Type B pancreatic cell (in vitro differentiated cells): ENCODE measurements at places on chromosomes 1 and 21. TPM values are rescaled to one million over a fixed set of nuclear protein-coding genes. Genes with fewer than 3 reads are reported as not detected.

Gene SLAMF8
- total RNA-seq, result not detected in 2 replicates

GRCh38 chr21:29637553-29637952, 302.2 kb downstream of the GRIK1 start:
- H3K36me3 ChIP-seq, result no peaks in the 10 kb centered on the region
- H3K27ac ChIP-seq, result no peak overlapping the region
- DNase-seq, result no peak
- no peak overlapping the region for H3K4me3 ChIP-seq
- H3K27me3 ChIP-seq, result peaks cover 12% of the 10 kb centered on the region

- H3K27ac ChIP-seq, result no peak overlapping the region
- peaks cover 14% of the 10 kb centered on the region for H3K36me3 ChIP-seq
- no peak overlapping the region for H3K4me3 ChIP-seq
- H3K4me1 ChIP-seq, result peaks cover 5% of the 10 kb centered on the region
These were observed 12.0 kb downstream of the MIIP start for GRCh38 chr1:12031039-12031980.

Gene PLA2G4A
- 2.8 and 2.9 TPM in 2 replicates for total RNA-seq

DNA sequence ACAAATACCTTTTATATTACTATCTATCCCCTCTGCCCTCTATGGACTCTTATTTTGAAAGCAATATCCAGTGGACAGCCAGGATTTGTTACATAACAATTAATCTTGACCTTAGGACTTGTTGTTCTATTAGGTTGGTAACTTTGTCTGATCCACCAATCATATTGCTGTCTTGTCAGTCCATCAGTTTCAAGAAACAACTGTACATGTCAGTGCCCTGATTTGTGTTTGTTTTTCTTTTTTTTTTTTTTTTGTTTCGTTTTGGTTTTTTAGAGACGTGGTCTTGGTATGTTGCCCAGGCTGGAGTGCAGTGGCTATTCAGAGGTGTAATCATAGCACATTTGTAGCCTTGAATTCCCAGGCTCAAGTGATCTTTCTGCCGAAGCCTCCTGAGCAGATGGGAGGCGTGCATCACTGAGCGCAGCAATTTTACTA, 1.5 kb upstream of the SCP2 start:
- peaks cover 11% of the 10 kb centered on the region for H3K4me1 ChIP-seq
- no peaks in the 10 kb centered on the region for H3K36me3 ChIP-seq
- DNase-seq, result no peak

Gene LELP1
- total RNA-seq, result not detected in 2 replicates

DNA sequence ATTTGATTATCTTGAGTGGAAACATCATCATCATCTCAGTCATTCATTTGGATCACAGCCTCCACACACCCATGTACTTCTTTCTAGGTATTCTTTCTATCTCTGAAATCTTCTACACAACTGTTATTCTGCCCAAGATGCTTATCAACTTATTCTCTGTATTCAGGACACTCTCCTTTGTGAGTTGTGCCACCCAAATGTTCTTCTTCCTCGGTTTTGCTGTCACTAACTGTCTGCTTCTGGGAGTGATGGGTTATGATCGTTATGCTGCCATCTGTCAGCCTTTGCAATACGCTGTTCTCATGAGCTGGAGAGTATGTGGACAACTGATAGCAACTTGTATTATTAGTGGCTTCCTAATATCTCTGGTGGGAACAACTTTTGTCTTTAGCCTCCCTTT, 19.3 kb downstream of the OR10R2 start:
- no peaks in the 10 kb centered on the region for H3K36me3 ChIP-seq
- DNase-seq, result no peak
- no peaks in the 10 kb centered on the region for H3K4me1 ChIP-seq
- peaks cover 4% of the 10 kb centered on the region for H3K27me3 ChIP-seq
- no peak overlapping the region for H3K27ac ChIP-seq

GRCh38 chr1:42177541-42177981, 13.0 kb upstream of the GUCA2A start:
- no peak overlapping the region for H3K27ac ChIP-seq
- no peak overlapping the region for H3K4me3 ChIP-seq
- H3K36me3 ChIP-seq, result peaks cover 7% of the 10 kb centered on the region
- no peaks in the 10 kb centered on the region for H3K27me3 ChIP-seq
- peaks cover 11% of the 10 kb centered on the region for H3K4me1 ChIP-seq

- peaks cover 3% of the 10 kb centered on the region for H3K27me3 ChIP-seq
- peaks cover 5% of the 10 kb centered on the region for H3K4me1 ChIP-seq
- H3K36me3 ChIP-seq, result no peaks in the 10 kb centered on the region
These were observed 489.3 kb downstream of the MATN1 start for GRCh38 chr1:30234091-30234490.

DNA sequence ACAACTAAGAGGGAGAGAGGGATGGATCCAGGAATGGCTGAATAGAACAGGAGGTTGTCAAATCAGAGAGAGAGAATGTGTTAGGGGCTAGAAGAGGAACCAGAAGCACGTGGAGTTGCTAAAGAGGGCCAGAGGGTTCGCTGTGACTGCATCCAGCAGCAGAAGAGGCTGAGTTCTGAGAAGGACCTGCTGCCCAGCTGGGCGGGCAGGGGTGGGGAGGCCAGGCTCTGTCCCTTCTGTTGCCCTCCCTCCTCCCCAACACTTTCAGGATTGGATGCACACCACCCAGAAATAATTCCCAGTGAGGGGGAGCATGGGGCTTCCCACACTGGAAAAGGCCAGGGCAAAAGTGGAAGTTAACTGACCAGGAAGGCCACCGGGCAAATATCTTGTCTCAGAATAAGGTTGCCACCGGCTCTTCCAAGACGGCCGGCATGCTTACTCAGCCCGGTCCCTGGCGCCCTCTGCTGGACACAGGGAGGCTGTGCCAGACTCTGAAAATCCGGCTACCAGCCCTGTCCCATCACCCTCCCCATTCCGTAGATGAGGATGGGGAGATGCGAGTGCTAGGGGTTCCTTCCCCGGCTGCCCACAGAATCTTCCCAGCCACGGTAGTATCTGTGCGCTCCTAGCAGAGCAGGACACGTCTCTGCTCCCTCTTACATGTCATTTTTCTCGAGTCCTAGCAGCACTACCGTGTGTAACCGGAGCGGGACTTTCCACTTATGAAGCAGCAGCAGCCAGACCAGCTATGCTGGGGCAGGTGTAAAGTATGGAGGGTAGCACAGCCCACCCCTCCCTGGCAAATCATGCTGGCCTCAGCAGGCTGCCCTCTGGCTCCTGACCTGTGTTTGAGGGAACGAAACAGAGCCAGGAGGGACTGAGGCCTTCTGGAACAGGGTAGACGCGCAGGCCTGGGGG, 46.8 kb upstream of the A3GALT2 start:
- no peaks in the 10 kb centered on the region for H3K27me3 ChIP-seq
- no peak overlapping the region for H3K4me3 ChIP-seq
- no peak overlapping the region for H3K27ac ChIP-seq
- peak; percentile 89 for DNase-seq
- peaks cover 52% of the 10 kb centered on the region for H3K4me1 ChIP-seq

- no peak overlapping the region for H3K4me3 ChIP-seq
- H3K27ac ChIP-seq, result peak overlapping the region; percentile 78
- no peaks in the 10 kb centered on the region for H3K27me3 ChIP-seq
These were observed 9.9 kb upstream of the ETV3 start for GRCh38 chr1:157147906-157148700.

GRCh38 chr1:151944126-151944856, 35.0 kb upstream of the THEM4 start:
- no peak for DNase-seq
- H3K27me3 ChIP-seq, result peaks cover 3% of the 10 kb centered on the region
- H3K36me3 ChIP-seq, result no peaks in the 10 kb centered on the region
- peak overlapping the region; percentile 94 for H3K27ac ChIP-seq
- no peak overlapping the region for H3K4me3 ChIP-seq
- H3K4me1 ChIP-seq, result peaks cover 26% of the 10 kb centered on the region

DNA sequence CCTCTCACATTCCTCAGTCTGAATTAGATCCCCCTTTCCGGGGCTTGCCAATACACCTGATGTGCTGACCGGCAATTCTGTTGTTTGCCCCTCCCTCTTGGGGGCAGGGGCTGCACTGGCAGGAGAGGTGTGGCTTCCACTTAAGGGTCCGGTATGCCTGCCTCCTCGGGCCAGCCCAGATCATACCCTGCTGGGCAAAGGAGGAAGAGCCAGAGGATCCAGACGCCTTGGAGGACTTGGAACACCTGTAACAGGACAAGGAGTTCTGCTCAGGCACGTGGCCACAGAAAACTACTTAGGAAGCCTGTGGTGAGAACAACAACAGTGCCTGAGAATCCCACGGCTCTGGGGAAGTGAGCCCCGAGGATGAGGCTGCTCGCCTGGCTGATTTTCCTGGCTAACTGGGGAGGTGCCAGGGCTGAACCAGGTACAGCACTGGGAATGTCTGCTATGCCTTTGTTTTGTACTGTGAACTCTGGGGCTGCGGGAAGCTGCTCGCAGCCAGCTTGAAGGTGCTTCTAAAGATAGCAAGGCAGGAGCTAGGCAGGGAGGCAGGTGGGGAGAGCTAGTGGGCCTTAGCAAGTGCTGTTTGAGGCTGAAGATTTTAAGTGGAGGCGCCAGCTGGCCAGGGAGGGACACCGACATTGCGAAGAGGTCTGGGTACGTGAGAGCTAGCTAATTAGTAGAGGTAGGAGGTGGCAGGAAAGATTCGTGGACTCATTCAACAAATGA, at the start of gene SMPDL3B:
Gene SMPDL3B (plus strand): TSS at position 183 of the 732 bp plus-strand sequence. CDS start 184 bp downstream, at position 367.
- H3K27ac ChIP-seq, result peak within 1 kb of the TSS; percentile 24
- peaks cover 30% of the 10 kb centered on the region for H3K27me3 ChIP-seq
- H3K36me3 ChIP-seq, result no peaks in the 10 kb centered on the region
- H3K4me1 ChIP-seq, result peaks cover 10% of the 10 kb centered on the region
- H3K4me3 ChIP-seq, result peak within 1 kb of the TSS; percentile 85
- DNase-seq, result no peak
